ENCODE measurements at places on chromosomes 5 and 9.

DNA sequence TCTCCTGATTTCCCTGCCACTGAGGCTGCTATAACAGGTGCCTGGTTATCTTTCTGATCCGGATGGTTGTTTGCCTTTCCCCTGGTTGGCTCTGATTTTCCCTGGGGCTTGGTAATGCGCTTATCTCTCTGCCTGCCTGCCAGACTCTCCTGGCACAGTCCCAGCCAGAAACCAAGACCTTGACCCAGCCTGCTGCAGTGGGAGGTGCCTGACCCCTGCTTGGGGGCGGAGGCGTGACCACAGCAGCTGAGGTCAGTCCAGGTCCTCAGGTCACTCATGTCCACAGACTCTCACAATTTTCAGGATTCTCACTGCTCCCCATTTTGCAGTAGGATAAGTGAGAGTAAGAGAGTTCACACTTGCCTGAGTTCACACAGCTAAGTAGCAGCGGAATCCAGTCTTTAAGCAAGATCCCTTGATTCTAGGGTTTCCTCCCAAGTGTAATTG lies 24.4 kb upstream of the SYNPO start:
- DNase-seq, result no peak

DNA sequence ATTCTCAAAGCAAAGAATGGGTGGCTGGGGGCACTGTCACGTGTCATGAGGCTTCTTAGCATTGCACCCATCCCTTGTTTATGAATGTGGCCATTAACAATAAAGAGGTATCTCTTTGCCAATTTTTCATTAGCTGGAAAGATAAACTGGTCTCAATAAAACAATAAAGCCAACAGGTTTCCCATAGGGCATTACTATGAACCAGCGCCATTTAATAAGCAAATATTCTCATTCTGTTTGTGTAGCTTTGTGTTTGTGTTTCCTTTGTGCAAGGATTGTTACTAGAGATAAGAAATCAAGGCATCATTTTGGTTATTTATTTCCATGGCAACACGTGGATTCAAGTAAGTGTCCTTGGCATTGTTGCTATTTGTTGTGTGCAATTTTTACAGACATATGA lies 37.6 kb upstream of the CAST start:
- no peak for DNase-seq

DNA sequence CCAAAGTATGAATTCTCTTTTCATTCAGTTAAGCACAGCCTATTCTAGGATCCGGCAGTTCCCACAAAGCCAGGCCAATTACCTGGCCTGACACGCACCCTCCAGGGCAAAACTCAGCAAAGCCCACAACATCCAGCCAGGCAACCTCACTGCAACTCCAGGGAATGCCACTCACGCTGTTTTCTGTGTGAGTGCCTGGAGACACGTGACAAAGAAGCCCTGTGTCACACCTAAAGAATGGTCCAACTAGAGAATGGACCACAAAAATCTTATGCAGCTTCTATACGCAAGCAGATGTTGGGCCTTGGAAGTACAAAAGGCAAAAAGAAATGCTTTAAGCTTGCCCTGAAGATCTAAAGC lies 20.2 kb downstream of the RETREG1 start:
- no peak for DNase-seq

GRCh38 chr5:122997294-122997693 lies 39.2 kb downstream of the PPIC start:
- DNase-seq, result no peak

DNA sequence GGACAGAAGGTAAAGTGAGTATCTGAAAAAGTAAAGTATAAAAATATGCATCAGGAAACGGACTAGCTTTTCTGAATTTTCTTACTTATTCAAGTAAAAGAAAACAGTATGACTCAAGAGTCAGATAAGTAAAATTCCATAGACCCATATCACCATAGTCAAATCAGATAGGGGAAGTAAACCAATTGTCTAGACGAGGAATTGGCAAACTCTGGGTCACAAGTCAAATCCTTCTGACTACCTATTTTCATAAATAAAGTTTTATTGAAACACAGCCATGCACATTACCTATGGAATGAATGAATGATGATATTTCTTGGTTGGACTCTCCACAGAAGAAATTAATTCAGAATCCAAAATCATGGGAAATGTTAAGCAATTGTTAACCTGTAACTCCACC lies 59.1 kb upstream of the TMC1 start:
- no peak for DNase-seq

DNA sequence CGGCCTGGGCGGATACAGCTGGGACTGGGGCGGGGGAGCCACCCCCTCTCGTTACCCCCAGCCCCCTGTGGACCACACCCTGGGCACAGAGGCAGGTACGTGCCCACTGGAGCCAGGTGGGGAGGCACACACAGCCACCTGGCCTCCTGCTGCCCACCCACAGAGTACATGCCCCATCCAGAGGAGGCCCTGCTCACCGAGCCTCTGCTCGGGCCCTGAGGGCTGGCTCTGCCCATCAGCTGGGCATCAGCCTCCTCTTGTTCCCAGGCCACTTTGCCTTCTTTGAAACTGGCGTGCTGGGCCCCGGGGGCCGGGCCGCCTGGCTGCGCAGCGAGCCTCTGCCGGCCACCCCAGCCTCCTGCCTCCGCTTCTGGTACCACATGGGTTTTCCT lies 6.3 kb downstream of the MAMDC4 start:
- no peak for DNase-seq

- no peak for DNase-seq
Observed at GRCh38 chr5:56813302-56813701, 2.0 kb upstream of the MAP3K1 start.

DNA sequence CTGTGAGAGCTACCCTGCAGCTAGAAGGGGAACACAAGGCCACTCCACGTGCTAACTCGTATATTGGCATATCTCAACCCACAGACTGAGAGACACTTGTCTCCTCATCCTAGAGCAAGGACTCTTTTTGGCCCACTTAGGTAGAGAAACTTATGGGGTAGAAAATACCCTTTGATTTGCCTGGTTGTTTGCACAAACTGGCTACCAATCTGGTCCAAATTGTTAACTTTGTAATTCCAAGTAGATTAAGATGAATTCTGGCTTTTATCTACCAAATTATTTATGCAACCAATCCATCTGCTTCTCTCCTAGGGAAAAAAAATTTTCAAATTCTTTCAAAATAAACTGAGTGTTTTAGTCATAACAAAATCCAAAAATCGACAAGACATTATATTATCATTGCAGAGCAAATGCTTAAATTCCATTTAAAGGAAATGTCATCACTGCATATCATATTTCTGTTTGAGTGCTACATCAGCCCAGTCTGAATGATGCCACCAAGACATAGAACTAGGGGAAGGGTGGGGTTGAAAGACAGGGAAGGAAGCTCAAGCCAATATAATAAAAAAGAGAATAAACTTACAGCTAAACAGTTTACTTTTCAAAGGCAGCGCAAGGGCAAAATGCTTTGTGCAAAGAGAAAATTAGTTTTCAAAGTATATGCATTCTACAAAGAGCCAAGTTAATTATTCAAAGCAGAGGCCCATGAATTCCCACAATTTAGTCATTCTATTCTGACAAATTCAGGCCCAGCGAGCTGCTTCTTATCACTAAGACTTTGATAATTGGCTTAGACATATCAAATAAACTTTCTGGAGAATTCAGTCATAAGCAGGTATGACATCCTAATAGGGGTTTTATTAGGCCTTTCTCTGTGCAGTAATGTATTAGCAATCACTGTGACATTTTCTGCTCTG lies 198.0 kb downstream of the CAAP1 start:
- DNase-seq, result no peak

GRCh38 chr9:37902796-37903646 lies 906 bp downstream of the SLC25A51 start:
- DNase-seq, result no peak

DNA sequence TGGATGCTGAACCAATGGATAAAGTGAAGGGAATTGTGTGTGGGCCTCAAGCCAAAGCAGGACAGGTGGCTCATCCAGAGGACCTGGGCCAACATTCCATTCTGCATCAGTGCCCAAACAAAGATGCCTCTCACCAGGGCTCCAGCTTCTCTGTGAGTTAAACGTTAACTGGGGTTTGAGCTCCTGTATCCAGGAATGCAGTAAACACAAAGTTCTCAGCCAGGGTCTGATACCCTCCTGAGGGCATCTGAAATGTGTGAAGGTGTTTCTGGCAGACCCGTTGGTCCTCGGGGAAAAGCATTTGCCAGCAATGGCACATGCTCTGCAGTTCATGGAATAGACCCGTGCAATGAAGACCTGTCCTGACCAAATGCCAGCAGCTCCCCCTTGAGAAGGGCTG lies 33.9 kb upstream of the AOPEP start:
- no peak for DNase-seq

DNA sequence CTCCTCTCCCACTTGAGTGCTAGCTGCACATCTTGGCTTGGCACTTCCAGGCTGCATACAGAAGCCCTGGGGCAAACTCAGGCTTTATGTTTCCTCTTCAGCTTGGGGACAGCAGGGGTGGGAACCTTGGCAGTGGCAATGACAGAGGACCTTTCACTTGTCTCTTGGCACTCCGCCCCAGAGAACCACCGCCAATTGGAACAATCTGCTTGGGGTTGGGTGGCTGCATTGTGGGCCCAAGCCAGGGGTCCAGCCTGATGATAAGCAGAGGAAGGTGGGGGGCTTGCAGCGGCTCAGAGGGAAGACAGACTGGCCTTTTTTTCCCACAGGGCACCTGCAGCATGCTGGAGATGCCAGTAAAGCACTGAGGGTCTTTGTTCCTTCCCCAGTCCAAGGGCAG lies 179.0 kb upstream of the NMUR2 start:
- DNase-seq, result no peak

GRCh38 chr9:116377179-116377798 lies 223.7 kb downstream of the PAPPA start:
- DNase-seq, result peak; percentile 39

DNA sequence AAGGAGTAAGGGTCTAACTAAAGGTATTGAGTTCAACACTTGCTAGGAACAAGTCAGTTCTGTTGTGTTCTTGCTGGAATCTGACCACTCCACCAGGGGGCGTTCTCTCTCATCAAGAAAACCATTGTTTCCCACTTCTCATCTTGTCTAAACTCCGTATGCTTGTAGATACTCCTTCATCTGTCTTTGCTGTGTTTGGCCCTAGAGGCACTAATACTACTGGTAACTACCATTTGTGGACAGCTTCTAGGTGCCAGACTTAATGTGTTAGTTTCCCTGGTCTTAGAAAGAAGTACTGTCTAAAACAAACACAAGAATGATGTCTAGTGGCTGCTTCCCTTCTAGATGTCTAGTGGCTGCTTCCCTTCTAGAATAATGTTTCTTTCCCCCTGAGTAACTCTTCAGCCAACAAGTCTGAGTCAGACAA lies 18.7 kb upstream of the PTPDC1 start:
- DNase-seq, result peak; percentile 82

- no peak for DNase-seq
Observed at GRCh38 chr5:151005187-151005949, 15.0 kb upstream of the GPX3 start.

Measured in AG04450 (cell line).